Gastrocnemius medialis (tissue), 4 donors: ENCODE measurements at places on chromosomes 2 and 18. TPM values are rescaled to one million over a fixed set of nuclear protein-coding genes. Genes with fewer than 3 reads are reported as not detected.

DNA sequence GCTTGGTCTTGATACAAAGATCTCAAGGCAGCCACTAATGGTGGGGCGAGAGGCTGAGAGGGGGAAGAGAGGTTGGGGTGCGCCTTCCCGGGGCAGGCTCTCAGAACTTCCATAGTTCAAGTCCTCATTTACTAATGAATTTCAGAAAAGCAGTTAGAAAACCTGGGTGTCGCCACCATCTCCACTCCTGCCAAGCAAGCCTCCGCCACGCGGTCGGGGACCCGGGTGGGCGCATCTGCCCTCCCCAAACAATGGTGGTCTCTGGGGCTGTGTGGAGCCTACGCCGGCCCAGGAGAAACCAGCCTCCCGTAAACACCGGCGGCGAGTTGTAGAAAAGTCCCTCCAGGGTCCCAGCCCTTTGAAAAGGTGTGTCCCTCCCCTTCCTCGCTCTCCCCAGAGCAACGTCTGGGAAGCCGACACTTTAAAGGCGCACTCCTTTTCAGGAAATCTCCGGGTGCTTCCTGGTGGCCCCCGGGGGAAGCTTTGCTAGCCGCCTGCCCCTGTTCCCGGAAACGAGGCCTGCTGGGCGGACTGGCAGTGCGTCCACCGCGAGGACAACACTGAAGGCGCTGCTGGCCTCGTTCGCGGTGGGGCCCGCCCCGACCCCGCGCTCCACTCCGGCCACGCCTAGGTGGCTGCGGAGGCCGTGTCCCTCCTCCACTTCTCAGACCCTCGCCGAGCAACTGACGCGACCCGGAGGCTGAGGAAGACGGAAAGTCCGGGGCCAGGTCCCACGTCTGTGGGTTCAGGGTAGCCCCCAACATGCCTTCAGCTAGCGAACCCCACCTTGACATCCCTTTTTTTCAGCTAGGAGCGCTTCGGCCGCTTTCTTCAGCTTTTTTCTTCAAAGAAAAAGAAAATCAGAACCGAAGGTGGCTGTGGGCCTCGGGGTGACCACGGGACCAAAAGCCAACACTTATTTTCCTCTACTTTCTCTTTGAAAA lies 16.8 kb downstream of the EVX2 start:
- no peak for DNase-seq

DNA sequence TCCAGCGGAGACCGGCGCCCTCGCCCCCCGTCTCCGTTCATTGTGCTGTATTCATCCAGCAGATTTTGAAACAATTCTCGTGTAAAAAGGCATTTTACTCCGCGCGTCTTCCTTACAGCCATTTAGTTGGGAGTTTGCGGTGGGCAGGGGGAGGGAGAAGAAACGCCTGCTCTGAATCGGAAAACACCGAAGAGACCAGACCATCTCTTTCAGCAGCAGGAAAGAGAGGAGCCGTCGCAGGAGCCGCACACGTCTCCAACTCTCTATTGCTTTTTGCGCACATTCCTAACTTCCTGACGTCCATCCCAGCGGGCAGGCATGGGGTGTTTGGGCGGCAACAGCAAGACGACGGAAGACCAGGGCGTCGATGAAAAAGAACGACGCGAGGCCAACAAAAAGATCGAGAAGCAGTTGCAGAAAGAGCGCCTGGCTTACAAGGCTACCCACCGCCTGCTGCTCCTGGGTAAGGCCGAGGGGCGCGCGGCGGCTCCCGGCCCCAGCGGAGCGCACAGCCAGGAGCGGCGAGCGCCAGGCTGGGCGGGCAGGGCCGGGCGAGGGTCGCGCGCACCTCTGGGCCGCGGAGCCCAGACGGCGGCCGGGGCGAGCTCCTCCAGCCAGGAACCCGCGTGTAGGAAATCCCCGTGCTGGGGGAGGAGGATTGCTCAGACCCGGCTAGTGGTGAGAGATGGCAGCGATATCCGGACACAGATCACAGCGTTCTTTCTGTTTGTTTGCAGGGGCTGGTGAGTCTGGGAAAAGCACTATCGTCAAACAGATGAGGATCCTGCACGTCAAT lies 63.2 kb downstream of the GNAL start:
- DNase-seq: no peak

DNA sequence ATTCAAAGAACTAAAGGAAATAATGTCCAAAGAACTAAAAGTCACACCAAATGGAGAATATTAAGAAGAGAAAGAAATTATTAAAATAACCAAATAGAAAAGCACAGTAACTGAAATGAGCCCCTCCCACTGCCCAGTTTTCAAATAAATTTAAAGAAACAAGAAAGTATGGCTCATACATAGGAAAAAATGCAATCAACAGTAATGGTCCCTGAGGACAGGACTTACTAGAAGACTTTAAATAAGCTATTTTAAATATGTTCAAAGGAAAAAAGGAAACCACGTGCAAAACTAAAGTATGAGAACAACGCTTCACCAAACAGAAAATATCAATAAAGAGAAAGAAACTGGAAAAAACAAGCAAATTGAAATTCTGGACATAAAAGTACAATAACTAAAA lies 58.9 kb downstream of the TMEM131 start:
- DNase-seq: no peak

CPLX4 gene
- not detected for total RNA-seq

ARHGAP25 gene
- 2.7 TPM for total RNA-seq

GRCh38 chr2:172021955-172022354 lies 22.2 kb downstream of the METAP1D start:
- no peak for DNase-seq

ANKRD36B gene
- total RNA-seq: 2.6 TPM

LBX2 gene
- not detected for total RNA-seq

DNA sequence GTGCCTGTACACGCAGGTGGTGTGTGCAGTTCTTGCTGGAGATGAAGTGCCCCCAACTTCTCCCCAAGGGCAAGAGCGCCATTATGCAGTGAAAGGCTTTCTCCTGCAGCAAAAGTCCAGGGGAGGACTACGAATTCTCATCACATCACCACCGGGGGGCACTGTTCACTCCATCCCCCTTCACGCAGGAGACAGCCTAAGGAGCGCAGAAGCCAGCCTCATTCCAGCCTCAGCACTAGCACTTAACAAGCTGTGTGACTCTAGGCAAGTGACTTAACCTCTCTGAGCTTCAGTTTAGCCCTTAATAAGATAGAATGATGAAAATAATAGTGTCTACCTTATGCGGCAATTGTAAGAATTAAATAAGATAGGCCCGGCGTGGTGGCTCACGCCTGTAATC lies 32.3 kb downstream of the DNMT3A start:
- DNase-seq: no peak

DNA sequence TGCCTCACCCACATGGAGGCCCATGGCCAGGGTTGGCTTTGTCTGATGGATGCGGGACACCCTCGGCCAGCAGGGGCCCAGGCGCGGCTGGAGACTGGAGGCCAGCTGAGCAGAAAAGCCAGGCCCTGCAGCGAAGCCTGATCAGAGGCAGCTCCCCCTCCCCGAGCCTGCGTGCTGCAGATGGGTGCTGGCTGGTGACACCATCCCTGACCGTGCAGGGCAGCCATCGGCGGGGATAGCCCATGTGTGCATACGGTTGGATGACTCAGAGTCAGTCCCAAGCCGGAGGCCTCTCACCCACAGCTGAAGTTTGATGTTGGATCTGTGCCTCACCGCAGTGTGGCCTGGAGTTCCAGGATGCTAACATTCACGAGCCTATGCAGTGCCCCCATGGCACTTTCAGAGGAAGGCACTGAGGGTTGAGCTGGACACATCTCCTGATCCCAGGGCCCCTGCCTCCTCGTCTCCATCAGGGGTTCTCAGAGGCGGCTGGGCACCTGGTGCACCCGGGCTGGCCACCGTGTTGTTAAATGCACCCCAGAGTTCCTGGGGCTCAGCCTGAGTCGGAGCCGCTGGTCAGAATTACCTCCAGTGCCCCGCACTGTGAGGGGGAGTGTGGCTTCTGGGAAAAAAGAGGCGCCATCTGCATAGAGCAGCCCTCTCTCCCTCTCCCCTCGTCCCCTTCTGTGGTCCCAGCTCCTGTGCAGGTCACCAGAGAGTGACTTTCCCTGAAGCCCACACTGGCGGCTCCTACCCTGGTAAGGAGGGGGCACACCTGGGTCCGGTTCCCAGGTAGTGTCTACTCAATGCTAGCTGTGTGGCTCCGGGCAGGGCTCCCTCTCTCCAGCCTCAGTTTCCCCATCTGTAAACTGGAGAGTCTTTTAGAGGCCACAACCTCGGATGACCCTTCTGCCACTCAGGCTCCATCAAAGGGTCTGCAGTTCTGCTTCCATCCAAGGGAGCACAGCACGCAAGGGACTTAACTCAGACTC lies 19.4 kb upstream of the KIF1A start:
- DNase-seq: no peak

CCDC74B gene
- 0.42 TPM for total RNA-seq

DNA sequence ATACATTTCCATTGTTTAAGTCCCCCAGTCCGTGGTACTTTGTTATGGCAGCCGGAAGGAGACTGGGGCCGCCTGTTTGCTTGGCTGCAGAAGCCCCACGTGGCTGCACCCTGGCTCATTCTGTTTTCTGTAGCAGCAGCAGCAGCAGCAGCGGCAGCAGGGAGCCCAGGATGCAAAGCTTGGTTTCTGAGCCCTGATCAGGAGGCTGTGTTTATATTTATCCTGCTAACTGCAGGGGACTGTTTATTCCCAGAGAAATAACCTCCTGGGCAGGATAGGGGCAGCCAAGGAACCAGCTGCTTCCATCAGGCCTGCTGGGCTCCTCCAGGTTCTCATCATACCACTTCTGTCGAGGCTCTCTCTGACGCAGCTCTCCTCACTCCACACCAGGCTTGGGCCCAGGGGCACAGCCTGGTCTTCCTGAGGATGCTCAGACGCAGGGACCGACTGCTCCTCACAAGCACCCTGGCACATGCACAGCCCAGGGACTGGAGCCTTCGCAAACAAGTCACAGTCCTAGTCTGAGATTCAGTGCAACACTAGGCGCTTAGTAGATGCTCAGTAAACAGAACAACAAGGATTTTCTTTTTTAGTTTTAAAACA lies 139.0 kb downstream of the MSH2 start:
- no peak for DNase-seq

GRCh38 chr2:121793816-121794215 lies 38.4 kb downstream of the TSN start:
- DNase-seq: no peak

GRCh38 chr18:77053616-77054287 lies 78.8 kb downstream of the MBP start:
- no peak for DNase-seq

RPRD1A gene
- 62.5 TPM for total RNA-seq
